ENCODE measurements at places on chromosomes 6 and 20.

- DNase-seq = no peak
Observed at GRCh38 chr20:3654326-3655130, 8.7 kb downstream of the GFRA4 start.

- DNase-seq = no peak
Observed at GRCh38 chr6:81718126-81718525, 34.4 kb downstream of the TENT5A start.

- DNase-seq = no peak
Observed at GRCh38 chr6:156720691-156721685, 56.2 kb upstream of the ARID1B start.

DNA sequence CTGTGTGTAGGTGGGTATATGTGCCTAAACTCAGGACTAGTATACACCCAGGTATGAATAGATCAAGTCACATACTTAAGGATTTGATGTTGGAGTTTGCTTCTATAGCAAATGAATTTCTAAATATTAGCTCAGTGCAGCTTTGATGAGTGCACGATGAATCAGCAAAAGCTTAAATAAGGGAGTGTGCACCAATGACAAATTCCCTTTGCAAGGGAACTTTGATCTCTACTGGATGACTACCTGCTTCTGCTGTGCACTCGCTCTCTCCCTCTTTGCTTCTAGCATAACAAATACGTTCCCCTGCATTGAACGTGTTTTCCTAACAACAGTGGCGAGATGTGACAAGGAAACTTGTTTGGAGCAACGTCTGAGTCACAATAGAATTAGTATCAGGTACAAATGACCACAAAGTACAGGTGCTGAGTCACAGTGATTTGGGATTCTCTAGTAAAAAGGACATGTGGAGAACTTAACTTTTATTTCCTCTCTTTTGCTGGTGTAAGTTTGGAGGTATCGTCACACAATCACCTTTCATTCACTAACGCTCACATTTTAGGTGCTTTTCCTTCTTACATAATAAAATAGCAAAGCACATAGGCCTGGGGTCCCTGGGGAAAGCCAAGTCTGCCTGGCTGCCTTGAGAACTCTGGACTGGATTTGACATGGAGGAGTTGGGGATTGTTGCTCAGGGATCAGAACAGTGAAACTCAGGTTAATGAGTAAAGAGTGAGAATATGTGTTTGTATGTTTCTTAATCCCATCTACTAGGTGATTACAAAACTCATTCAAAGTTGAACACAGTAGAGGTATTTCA, 49.7 kb downstream of the KLHL31 start:
- DNase-seq = peak; percentile 95

DNA sequence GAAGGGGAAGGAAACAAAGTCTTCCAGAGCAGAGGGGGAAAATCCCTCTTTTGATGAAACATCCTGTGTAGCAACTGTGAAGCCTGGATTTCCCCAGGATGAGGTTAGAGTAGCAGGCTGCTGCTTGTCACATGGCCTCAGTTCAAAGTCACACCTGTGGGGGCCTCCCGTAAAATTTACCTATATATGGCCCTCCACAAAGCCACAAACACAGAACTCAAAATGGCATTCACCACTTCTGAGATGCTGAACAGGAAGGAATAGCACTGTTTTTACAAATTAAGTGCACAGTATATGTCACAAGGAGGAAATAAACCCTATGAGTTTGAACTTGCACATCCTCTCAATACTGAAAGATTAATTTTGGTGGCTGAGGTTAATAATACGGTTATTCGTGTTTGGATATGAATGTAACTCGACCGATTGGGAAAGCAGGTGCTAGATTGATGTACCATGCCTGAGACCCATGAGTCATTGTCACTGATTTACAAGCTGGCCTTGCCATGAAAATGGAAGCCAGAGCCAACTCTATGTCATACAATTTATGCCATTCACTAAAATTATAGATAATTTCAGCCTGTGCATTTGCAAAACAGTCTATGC, 70.6 kb downstream of the SGK1 start:
- DNase-seq = no peak

- peak; percentile 24 for DNase-seq
Observed at GRCh38 chr20:16061351-16061750, 511.9 kb downstream of the KIF16B start.

GRCh38 chr6:117483645-117484016, 1.2 kb downstream of the DCBLD1 start:
- DNase-seq = peak; percentile 42

DNA sequence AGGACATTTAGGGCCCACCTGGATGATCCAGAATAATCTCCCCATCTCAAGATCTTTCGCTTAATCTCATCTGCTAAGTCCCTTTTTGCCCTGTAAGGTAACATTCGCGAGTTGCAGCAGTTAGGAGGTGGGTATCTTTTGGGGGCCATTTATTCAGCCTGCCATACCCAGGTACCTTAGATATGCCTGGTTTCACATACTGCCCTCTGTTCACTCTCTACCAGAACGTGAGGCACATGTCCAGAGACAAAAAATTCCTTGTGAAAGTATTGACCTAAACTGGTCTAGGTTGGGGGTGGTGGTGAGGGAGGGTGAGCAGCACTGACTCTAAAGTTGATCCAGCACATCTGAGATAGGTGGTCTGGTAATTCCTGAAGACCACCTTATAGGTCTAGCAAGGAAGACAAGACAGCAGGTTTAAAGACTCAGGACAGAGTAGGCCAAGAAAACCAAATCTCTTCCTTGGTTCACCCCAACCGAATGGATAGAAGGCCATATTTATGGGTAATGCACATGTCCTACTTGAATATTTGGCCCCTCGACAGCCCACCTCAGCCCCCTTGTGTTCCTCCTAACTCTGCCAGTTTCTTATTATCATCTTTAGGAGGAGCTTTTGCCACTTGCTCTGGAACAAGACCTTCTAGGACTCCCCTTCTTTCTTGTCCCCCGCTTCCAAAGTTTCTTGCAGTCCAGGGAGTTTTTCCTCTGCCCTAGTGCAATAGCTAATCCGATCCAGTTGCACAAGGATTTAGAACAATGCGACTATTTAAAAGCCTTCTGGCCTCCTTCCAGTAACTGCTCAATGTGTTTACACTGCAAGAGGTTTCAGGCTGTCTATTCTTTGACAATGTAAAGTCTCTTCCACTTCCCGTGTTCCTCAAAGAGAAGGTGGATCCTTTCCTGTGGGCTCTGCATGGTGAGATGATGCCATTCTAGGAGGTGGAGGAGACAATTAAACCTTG, 213.0 kb upstream of the LAMP5 start:
- DNase-seq = peak; percentile 93

GRCh38 chr20:58619077-58619863, 31.8 kb upstream of the STX16 start:
- no peak for DNase-seq

All from M059J (cell line).